Stimulated activated CD4-positive, alpha-beta T cell treated with anti-CD3 and anti-CD28 coated beads, Interleukin-2, amount 100 ng/mL, for 24 hours (primary cell): ENCODE measurements at places on chromosomes 12 and 14.

DNA sequence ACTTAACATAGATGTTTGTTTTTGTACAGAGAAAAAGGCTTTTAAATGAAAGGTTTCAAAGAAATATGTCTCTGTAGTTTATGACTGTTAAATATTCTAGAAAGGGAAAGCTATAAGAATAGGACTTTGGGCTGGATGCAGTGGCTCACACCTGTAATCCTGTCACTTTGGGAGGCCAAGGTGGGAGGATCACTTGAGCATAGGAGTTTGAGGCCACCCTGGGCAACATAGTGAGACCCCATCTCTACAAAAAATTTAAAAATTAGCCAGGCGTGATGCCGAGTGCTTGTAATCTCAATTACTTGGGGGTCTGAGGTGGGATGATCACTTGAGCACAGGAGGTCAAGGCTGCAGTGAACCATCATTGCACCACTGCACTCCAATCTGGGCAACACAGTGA lies 11.4 kb downstream of the GPX2 start:
- DNase-seq = no peak

- DNase-seq = no peak
Measured at GRCh38 chr14:74863274-74863673, 12.7 kb downstream of the PROX2 start.

DNA sequence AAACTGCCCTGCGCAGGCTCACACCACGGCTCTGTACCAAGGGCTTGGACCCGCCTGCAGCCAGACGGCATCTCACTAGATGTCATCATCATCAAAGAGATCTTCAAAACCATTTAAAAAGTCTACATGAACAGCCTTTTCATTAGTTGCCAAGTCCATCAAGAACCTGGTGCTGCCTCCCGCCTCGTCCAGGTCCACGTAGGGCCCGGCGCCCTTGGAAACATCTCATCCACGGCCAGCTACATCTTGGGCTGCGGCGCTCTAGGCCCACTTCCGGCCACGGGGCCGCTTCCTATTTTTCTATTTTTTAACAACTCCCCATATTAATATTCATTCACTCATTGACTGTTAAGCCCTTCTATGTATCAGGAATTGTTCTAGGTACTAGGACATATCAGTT lies 7.4 kb upstream of the GNPNAT1 start:
- no peak for DNase-seq

DNA sequence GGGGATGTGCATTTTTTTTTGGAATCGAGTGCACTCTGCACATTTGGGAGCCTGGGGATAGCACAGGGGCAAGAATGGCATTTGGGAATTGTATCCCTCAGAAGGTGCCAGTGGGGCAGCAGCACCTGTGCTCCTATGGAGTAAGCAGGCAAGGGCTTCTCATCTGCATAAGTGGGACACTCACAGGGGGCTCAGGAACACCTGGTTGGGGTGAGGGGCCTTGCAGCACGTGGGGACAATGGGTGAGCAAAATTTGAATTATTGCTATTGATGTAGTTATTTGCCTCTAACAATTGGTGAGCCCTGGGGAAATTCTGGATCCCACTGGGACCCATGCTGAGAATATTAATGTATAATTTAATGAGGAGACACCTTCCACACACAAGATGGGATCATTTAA lies 274.2 kb downstream of the TTC6 start:
- no peak for DNase-seq

DNA sequence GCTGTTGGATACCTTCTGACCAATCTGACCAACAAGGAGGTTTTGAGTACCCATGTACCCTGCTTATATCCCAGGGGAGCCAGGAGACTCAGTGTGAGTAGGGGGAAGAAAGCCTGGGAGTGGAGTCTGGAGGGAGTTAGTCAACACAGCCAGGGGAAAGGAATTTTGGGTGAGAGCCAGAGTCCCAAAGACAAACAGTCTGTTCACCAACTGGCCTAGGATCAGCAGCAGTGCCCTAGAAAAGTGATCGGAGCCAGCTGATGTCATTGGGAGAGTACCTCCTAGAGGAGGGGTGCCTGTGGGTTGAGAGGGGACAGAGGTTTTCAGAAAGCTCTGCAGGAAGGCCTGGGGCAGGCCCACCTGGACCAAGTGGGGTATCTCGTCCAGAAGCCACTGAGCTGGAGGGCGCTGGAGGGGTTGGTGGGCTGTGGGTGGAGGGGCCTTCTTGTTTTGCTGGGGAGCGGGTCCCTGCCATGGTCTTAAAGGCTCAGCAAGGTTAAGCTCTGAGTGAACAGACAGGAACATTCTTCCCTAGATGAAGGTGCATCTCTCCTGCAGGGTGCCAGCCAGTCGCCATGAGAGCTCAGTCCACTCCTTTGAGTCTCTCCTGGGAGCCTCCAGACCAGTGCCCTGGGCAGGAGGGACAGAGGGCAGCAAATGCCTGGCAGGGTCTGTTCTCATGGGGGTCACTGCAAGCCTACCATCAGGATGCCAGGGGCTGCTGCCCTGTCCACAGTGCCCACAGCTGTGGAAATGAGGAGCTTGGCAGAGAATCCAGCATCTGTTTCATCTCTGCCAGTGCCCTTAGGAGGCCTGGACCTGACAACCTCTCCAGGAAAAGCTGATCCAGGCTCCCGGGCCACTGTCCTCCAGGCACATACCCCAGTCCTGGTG lies 63.6 kb downstream of the CHGA start:
- no peak for DNase-seq

DNA sequence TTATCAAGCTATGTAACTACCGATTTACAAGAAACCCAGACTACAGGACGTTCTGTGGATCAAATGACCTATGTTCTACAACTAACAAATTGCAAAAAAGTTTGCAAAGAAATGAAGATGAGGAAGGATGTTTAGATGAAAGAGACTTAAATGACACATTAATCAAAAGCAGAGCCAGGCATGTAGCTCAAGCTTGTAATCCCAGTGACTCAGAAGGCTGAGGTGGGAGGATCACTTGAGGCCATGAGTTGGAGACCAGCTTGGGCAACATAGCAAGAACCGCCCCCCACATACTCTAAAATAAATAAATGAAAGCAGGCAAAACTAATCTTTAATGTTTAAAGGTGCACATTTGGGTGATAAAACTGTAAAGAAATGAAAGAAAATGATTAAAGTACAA lies 331.9 kb downstream of the BTG1 start:
- DNase-seq = no peak

GRCh38 chr12:108204117-108204987 lies 75.3 kb downstream of the WSCD2 start:
- DNase-seq = no peak

DNA sequence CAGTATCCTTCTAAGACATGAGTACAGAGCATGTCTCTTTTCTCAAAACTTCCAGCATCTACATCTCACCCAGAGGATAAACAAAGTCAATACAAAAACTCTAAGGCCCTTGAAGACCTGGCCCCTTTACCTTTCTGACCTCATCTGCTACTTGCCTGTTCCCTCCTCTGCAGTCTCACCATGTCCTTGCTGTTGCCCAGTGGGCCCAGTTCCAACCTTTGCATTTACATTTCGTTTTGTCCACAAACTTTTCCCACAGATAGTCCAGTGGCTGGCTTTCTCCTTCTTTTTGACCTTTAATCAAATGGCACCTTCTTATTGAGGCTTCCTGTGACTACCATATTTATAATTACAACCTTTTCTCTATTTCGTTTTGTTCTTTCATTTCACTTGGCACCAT lies 1.6 kb downstream of the IRAK4 start:
- DNase-seq = no peak

GRCh38 chr12:85357609-85358008 lies 77.6 kb downstream of the ALX1 start:
- no peak for DNase-seq

- DNase-seq = no peak
Measured at GRCh38 chr14:90409209-90409730, 12.4 kb downstream of the CALM1 start.

DNA sequence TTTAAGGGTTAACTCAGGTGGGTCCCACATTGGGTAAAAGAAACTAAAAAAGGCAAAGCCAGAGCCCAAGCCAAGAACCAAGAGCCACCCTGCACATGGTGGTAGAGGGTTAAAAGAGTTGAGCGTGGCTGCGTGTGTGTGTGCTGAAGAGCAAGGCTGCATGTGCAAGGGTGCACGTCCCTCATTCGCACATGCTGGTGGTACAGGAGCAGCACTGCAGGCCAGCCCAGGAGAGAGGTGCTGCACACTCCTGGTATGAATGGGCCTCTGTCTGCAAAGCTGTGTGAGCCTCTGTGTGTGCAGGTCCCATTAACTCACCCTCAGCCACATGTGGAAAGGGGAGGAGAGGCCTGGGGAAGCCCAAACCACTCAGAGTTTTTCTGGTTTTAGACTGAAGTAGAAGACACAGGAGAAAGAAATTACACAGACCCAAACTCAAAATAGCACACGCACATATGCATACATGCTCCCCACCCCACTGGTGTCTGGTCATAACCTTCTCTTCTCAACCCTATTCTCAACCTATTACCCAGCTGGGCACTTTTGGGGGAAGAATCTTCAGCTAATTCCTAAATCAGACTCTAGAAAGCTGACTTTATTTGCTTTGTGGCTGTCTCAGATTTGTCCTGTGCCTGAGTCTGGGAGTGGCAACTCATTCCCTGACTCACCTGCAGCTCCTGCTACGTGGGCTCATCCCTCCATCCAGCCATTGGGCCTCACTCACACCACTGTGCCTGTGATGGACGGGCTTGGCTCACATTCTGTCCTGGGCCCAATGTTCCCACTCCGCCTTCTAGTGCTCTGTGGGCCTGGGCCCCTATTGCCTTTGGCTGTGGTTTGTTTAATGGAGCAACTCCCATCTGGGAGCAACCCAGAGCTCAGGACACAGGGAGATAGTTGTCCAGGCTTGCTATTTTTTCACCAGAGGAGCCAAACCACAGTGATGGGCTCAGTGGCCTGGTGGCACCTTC lies 30.8 kb upstream of the COL2A1 start:
- no peak for DNase-seq

GRCh38 chr12:50187084-50187900 lies 20.1 kb upstream of the CERS5 start:
- peak; percentile 59 for DNase-seq
